ENCODE measurements at places on chromosomes 6 and 20.

GRCh38 chr6:38508894-38509293, 130.8 kb downstream of the BTBD9 start:
- H3K4me3 ChIP-seq, result no peak overlapping the region
- no peaks in the 10 kb centered on the region for H3K27me3 ChIP-seq
- no peak overlapping the region for H3K27ac ChIP-seq
- H3K4me1 ChIP-seq, result peaks cover 9% of the 10 kb centered on the region
- no peak for DNase-seq
- H3K36me3 ChIP-seq, result no peaks in the 10 kb centered on the region

- H3K36me3 ChIP-seq, result no peaks in the 10 kb centered on the region
- no peak overlapping the region for H3K27ac ChIP-seq
- peaks cover 5% of the 10 kb centered on the region for H3K4me1 ChIP-seq
Observed at GRCh38 chr20:43727980-43728590, 1.3 kb upstream of the GTSF1L start.

GRCh38 chr6:39092124-39092523, 22.9 kb downstream of the SAYSD1 start:
- peak; percentile 68 for DNase-seq
- no peaks in the 10 kb centered on the region for H3K4me1 ChIP-seq
- H3K36me3 ChIP-seq, result no peaks in the 10 kb centered on the region
- H3K4me3 ChIP-seq, result no peak overlapping the region

DNA sequence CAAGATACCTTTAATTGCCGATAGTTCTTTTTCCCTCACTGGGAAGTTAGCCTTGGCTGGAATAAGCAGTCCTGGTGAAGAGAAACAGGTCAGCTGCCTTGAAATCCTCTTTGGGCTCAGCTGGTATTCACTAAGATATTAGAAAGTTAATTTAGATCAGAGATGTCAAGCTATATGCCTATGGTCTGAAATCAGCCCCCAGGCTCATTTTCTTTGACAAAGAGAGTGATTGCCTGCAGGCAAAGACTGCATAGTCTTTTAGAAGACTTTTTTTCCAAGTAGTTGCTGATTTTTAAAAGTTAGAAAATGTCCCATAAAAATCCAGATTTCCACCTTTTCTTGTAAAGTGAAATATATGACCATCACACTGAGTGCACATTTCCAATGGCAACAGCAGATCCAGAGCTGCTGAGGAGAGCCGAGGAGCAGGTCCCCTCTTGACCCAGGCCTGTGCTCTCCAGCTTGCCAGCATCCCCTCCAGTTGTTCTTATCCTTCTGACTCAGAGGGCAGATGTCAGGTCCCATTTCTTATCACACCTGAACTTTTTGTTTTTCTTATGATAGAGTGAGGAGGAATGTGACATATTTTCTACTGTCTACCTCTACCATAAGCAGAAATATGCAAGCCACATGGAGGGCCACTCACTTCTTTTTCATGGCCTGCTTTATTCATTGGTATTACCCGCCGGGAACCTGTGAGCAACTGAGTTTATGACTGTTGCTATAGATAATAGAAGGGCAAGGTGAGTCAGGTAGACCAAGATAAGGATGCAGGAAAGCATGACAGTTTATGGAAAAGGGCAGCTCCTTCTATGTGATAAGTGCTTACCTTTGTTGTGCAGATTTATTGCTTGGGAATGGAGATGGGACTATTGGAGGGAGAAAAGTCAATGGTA, 17.6 kb upstream of the L3MBTL3 start:
- H3K27me3 ChIP-seq, result no peaks in the 10 kb centered on the region
- DNase-seq, result peak; percentile 46
- H3K4me3 ChIP-seq, result no peak overlapping the region
- H3K27ac ChIP-seq, result peak overlapping the region; percentile 55
- peaks cover 13% of the 10 kb centered on the region for H3K4me1 ChIP-seq

GRCh38 chr6:137827977-137828810, 38.9 kb upstream of the TNFAIP3 start:
- no peaks in the 10 kb centered on the region for H3K36me3 ChIP-seq
- H3K4me1 ChIP-seq, result no peaks in the 10 kb centered on the region
- H3K4me3 ChIP-seq, result no peak overlapping the region
- H3K27ac ChIP-seq, result no peak overlapping the region

GRCh38 chr6:113505084-113505699, 352.0 kb upstream of the MARCKS start:
- no peak overlapping the region for H3K4me3 ChIP-seq
- no peak overlapping the region for H3K27ac ChIP-seq
- H3K27me3 ChIP-seq, result no peaks in the 10 kb centered on the region
- no peaks in the 10 kb centered on the region for H3K36me3 ChIP-seq

DNA sequence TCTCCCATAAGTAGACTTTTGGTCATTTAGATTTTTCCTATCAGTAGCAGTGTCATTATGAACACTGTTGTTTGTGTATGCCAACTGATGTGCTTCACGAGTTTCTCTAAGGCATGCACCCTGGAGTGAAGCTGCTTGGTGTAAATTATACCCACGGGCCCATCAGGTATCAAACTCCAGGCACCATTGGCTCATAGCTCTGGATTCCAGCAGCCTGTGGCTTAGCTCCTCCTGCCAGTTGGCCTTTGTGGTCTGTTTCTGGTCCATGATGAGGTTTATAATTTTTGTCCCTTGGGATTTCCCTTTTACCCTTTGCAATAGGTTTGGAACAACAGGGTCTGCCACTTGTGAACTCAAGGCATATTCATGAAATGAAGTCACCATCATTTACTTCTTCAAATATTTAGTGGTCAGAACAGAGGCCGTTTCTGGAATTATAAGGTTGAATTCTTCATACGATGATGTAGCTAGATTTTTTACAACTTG, 350.5 kb downstream of the PRL start:
- peak overlapping the region; percentile 87 for H3K27ac ChIP-seq

GRCh38 chr6:133697185-133697584, 191.7 kb upstream of the TCF21 start:
- no peaks in the 10 kb centered on the region for H3K27me3 ChIP-seq
- H3K4me1 ChIP-seq, result no peaks in the 10 kb centered on the region
- no peaks in the 10 kb centered on the region for H3K36me3 ChIP-seq

DNA sequence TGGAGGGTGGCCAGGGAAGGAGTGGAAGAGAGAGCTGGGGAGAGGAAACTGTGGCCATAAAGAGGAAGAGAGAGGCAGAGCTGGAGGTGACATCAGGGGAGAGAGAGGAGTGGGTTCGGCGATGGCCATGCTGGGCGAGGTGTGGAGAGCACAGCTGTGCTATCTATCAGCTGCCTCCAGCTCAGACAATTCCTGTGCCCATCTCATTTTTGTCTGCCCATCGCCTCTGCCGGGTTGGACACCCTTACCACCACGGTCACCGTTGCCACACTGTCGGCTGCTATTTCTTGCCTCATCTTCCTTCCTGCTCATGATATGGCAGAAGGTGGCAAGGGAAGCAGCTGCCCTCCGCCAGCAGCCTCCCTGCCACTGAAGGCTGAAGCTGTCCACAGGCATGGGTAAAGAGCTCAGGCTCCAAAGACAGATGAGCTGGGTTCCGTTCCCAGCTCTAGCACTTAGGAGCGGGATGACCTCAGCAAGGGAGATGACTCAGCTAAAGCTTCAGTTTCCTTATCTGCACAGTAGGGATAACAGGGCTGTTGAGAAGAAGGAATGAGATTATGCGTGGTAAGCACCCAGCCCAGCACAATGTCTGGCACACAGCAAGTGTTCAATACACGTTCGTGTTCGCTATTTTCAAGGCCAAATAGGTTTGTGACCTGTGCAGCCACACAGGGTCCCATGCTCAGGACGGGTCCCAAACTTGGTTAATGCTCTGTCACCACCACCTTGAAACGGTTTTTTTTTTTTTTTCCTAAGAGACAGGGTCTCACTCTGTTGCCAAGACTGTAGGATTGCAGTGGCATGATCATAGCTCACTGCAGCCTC, 21.9 kb upstream of the TAF8 start:
- no peaks in the 10 kb centered on the region for H3K27me3 ChIP-seq
- peak overlapping the region; percentile 6 for H3K27ac ChIP-seq
- H3K36me3 ChIP-seq, result no peaks in the 10 kb centered on the region
- no peak for DNase-seq

GRCh38 chr6:150668900-150669302, 69.2 kb downstream of the PLEKHG1 start:
- H3K27me3 ChIP-seq, result no peaks in the 10 kb centered on the region
- DNase-seq, result no peak
- H3K4me3 ChIP-seq, result no peak overlapping the region
- H3K4me1 ChIP-seq, result peaks cover 22% of the 10 kb centered on the region
- no peaks in the 10 kb centered on the region for H3K36me3 ChIP-seq

GRCh38 chr6:136501514-136501913, 48.7 kb downstream of the MAP7 start:
- H3K4me3 ChIP-seq, result no peak overlapping the region
- no peak overlapping the region for H3K27ac ChIP-seq
- H3K4me1 ChIP-seq, result peaks cover 4% of the 10 kb centered on the region
- no peaks in the 10 kb centered on the region for H3K36me3 ChIP-seq
- H3K27me3 ChIP-seq, result no peaks in the 10 kb centered on the region

DNA sequence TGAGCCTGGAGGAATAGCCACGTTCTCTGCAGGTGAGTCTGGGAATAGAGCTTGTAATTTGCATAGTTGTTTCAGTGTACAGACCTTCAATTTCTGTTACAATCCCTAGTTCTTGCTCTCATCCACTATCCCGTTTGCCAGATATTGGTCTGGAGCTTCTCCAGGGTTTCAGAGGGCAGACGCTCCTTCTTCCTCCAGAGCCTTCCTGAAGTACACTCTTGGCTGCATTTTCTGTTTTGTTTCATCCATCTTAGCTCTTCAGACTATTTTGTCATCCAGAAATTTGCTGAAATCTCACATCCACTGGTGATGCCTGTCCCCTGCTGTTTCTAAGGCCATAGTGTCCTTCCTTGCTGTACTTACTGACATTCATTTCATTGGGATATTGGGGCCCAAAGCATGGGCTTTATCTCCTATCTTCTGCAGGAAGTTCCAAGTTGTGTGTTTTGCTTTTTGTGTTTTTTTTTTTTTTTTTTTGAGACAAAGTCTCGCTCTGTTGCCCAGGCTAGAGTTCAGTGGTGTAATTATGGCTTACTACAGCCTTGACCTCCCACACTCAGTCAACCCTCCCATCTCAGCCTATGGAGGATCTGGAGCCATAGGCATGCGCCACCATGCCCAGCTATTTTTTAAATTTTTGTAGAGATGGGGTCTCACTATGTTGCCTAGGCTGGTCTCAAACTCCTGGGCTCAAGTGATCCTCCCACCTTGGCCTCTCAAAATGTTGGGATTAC, 18.7 kb downstream of the CDS2 start:
- H3K36me3 ChIP-seq, result no peaks in the 10 kb centered on the region
- peaks cover 12% of the 10 kb centered on the region for H3K4me1 ChIP-seq
- no peak overlapping the region for H3K27ac ChIP-seq
- H3K4me3 ChIP-seq, result no peak overlapping the region
- DNase-seq, result no peak

GRCh38 chr20:61263084-61263695, 11.1 kb downstream of the CDH4 start:
- no peak overlapping the region for H3K27ac ChIP-seq
- peak; percentile 66 for DNase-seq
- H3K27me3 ChIP-seq, result no peaks in the 10 kb centered on the region
- H3K4me1 ChIP-seq, result no peaks in the 10 kb centered on the region

GRCh38 chr20:2864626-2865025, 8.7 kb upstream of the PTPRA start:
- no peaks in the 10 kb centered on the region for H3K27me3 ChIP-seq
- no peak overlapping the region for H3K27ac ChIP-seq
- H3K4me1 ChIP-seq, result no peaks in the 10 kb centered on the region
- DNase-seq, result no peak

DNA sequence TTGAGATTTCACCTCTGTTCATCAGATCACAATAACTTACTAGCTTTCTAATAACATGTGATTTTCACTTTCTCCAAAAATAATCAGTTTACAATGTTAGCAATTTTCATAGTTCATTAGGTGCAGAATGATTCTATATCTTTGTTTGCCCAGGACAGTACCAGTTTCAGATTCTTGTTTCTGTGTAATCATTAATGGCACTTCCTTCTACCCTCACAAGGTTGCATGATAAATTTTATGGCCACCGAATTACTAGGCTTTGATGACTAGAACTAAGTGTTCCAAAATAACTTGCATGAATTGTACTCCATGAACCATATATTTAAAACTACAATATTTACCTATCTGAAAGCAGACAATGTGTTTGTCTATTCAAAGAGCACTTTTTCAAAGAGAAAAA, 442.3 kb downstream of the EPHA7 start:
- no peak overlapping the region for H3K27ac ChIP-seq
- no peak for DNase-seq
- no peaks in the 10 kb centered on the region for H3K36me3 ChIP-seq
- H3K27me3 ChIP-seq, result no peaks in the 10 kb centered on the region
- no peaks in the 10 kb centered on the region for H3K4me1 ChIP-seq
- H3K4me3 ChIP-seq, result no peak overlapping the region

DNA sequence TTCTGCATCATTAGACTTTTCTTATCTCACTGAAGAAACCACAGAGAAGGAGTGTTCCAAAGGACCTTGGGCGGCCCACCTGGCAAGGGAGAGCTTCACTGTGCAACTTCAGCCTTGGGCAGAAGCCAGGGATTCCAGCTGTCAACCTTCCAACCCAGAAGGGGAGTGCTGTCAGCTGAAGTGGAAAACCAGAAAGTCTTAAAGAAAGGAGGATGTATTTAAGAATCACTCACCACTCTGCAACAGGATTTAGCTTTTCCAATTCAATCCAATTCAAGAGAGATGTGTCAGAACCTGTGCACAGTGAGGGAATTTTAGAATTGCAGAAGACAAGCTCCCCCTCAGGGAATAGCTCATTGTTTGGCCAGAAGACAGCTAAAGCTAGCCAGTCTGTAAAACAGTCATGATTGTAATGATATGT, 553.7 kb downstream of the CD83 start:
- no peaks in the 10 kb centered on the region for H3K36me3 ChIP-seq
- no peaks in the 10 kb centered on the region for H3K4me1 ChIP-seq
- DNase-seq, result no peak
- no peaks in the 10 kb centered on the region for H3K27me3 ChIP-seq
- H3K4me3 ChIP-seq, result no peak overlapping the region

DNA sequence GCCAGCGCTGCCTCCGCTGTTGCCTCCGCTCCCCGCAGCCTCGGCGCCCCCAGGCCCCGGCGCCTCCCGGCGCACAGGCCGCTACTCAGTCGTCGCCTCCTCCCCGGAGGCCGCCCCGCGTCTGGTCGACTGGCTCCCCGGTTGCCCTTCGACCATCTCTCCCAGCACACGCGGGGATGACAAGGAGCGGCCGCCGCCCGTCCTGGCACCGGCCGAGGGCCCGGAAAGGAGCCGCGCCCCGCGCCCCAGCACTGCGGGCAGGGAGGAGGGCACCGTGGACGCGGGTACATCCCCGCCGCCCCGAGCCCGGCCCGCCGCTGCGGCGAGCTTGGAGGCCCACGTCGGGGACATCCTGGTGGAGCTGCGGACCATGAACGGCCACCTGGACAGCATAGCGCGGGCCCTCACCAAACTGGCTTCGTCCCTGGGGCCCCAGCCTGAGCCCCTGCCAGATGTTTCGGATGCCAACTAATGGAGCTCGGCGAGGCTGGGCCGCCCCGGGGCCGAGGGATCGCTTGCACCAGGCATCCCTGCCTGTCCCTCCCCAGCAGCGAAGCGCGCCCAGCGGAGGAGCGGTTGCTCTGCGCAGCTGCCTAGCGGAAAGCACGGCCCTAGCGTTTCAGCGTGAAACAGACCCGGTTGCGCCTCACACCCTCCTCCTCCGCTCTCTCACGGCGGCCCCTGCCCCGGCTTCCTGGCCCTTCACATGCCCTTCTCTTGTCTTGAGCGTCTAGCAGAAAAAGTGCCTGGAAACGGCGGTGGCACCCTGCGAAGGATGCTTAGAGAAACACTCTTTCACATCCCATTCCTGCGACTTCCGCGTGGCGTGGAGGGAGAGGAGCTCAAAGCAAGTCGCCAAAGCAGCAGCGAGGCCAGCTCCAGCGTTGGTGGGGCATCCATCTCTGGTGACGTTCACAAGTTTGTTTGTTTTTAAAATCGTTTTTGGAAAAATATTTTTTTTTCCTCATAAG, 285.8 kb upstream of the SUPT3H start:
- H3K27ac ChIP-seq, result no peak overlapping the region
- H3K4me3 ChIP-seq, result no peak overlapping the region
- H3K4me1 ChIP-seq, result no peaks in the 10 kb centered on the region
- DNase-seq, result no peak
- H3K27me3 ChIP-seq, result no peaks in the 10 kb centered on the region
- H3K36me3 ChIP-seq, result no peaks in the 10 kb centered on the region
